Activated CD4-positive, alpha-beta T cell treated with anti-CD3 and anti-CD28 coated beads, Interleukin-2, Interleukin-4, amounts not matched to agents 100 ng/mL and 50 ng/mL, durations not matched to agents 16 hours and 8 hours (primary cell): ENCODE measurements at places on chromosomes 2 and 18.

- no peak for DNase-seq
Measured at GRCh38 chr2:22340716-22341115, 1044.3 kb upstream of the KLHL29 start.

DNA sequence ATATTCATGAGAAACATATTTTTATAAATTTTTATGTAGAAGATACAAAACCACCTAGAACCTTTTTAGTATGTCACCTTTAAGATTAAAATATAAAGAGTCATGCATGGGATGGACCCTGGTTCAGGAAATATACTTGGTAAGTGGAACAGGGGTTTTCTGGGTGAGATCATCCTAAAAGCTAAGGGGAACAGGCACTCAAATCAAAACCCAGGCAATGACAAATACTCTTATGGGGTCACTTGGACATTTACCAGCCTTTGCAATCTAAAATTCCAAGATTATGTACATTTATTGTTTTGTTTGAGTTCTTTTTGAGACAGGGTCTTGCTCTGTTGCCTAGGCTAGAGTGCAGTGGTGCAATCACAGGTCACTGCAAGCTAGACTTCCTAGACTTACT lies 65.8 kb downstream of the SGPP2 start:
- no peak for DNase-seq

DNA sequence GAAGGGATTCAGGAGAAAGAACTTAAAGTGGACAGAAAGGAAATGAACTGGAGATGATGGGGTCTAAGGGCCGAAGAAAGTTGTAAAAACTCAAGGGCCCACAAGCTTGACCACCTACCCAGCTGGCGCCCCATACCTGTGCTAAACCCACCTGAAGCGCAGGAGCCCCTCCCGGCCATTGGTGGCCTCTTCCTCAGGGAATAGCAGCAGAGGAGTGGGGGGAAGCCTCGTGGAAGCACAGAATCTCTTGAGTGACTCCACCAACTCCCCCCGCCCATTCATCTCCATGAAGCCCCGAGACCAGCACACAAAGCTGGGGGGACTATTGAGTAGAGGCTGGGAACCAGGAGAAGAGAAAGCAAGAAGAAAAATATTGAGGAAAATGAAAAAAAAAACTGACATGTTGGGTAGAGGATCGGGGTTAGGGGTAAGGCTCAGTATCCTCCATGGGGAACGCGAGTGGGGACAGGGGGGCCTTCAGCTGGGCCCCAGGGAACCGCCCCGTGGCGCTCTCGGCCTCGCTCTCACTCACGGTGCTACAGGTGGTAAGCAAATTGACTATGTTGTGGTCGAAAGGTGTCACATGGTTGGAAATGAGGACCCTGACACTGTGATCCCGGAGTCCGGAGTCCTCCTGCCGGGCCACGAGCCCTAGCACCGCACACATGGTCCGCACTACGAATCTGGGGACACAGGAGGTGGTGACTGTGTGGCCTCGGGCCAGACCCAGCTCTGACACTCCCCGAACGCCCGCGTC lies 728 bp downstream of the AUP1 start:
- DNase-seq: no peak

- DNase-seq: no peak
Measured at GRCh38 chr2:28283861-28284260, 108.8 kb upstream of the FOSL2 start.

DNA sequence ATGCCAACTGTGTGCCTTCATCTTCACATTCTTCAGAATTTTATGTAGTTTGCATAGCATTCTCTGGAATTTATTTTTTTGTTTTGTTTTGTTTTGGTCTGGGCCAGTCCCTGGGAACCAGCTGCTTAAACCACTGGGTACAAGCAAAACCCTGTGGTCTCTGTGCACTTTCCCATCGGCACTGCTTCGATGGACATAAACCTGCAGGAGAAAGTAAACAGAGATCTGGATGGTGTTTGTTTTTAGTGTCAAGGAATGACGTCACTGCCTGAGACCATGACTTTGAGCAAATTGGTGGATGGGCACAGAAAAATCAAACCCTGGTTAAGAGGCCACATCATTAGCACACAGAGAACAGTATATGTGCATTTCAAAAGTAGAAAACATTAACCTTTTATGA lies 64.7 kb upstream of the RASGRP3 start:
- no peak for DNase-seq

GRCh38 chr2:172350839-172351479 lies 76.4 kb upstream of the ITGA6 start:
- no peak for DNase-seq

DNA sequence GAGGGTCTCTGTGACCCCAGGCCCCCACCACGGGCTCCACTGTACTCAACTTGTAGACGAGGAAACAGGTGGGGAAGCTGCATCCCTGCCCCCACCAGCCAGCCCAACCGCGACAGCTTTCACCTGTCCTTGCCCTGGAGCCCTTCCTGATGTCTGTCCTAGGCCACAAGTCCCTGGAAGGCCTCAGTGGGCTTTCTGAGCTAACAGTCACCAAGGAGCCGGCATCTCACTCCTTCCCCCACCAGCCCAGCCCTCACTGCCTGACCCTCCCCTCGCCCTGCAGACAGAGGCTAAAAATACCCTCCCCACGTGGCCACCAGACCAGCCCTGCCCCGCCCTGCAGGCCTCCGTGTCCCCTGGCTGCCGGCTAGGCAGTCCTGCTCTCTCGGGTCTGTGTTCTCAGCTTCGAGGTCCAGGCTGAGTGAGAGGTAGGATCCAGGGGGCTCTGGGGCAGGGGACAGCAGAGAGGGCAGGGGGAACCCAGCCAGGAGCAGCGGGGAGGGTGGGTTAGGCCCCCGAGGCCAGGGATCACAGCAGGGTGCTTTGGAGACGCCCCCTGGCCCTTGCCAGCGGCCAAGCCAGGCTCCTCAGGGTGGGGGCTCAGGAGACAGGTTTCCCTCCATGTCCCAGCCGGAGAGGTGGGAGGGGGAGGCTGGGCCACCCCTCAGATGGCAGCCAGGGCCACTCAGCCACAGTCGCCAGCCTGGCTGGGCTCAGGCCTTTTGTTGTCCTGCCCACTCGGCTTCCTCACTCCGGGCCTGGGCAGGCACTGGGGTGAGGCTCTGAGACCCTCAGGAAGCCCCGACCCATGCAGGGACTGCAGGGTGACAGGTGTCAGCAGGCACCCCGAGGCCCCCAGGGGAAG lies at the start of gene KLHL30:
KLHL30 (plus strand) TSS at position 338 of the 865 bp plus-strand sequence. CDS start 2,087 bp downstream, outside the sequence.
- DNase-seq: no peak

DNA sequence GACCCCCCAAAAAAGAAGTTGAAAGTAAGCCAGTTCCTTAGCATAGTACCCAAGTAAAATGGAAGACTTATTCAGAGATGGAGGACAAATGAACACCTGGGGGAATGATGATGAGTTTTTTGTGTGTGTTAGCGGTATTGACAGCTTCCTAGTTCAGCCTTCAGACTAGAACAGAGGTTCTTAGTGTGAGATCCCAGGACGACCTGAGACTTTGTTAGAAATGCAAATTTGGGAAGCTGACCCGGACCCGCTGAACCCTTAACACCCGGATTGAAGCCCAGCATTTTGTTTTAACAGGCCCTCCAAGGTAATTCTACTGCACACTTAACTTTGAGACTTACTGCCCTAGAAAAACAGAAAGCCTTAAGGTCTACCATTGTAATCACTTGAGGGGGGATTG lies 20.3 kb downstream of the SPOPL start:
- DNase-seq: no peak

GRCh38 chr2:41068740-41069139 lies 616.9 kb upstream of the SLC8A1 start:
- DNase-seq: no peak

GRCh38 chr2:43158259-43158880 lies 68.0 kb downstream of the ZFP36L2 start:
- peak; percentile 66 for DNase-seq

GRCh38 chr2:8684878-8685696 lies 3.2 kb downstream of the ID2 start:
- DNase-seq: peak; percentile 53

DNA sequence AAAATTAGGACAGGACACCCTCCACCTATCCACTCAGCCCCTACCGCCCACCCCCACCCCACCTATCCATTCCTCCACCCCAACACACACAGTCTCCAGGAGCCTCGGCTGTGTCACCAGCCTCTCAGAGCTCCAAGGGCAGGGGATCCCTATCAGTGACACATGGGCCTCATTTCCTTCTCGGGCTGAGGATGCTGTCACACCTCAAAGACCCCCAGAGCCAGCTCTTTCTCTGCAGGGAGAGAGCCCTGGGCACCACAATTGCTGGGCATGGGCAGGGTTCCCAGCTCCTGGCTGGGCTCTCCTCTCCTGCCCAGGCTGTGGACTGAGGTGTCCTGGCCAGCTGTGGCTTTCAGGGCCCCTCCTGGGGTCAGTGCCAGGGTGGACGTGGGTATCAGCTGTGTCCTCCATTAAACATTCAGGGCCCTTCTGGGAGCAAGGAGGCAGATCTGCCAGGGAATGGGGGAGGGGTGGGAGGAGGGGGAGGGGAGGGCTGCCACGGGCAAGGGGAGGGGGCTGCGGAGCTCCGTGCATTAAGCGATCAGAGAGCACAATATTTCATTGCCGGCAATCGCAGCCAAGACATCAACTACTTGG lies 14.3 kb upstream of the ECEL1 start:
- no peak for DNase-seq

DNA sequence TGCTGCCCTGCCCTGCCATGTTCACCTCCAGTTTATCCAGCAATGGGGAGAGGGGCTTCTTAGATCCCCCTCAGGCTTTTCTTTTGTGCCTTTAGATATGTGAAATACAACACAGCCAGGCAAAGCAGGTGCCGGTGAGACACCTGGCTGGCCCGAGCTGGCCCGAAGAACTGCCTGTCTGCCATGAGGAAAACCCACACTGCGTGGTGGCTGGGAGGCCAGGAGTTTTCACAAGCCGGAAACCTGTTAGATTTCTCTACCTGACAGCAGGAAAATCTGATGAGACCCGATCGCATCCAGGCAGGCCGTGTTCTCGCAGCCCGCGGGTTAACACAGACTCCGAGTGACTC lies 5.7 kb upstream of the GAL3ST2 start:
- DNase-seq: no peak

- no peak for DNase-seq
Measured at GRCh38 chr2:101231937-101232730, 20.6 kb upstream of the CNOT11 start.

DNA sequence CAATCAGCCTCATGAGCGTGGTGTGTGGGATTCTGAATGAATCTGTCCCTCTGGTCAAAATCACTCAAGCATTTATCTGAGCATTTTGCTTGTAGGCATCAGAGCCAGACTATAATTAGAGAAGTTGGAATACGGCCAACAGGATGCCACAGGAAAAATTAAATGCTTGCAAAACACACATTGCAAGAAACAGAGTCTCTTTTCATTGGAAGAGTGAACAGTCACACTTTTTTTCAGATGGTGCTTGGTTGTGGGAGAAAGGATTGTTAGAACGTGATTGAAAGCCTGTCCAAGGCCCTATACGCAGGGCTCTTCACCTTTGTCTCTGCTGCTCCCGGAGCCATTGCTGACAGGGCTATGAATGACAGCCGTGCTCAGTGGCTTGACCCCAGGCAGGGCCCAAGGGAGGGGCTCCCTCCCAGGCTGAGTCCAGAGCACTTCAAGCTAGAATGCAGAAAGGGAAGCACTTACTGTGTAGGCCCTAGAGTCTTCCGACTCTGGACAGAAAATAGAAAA lies 59.8 kb downstream of the SNTG2 start:
- no peak for DNase-seq

GRCh38 chr2:18208956-18209355 lies 330.5 kb downstream of the KCNS3 start:
- DNase-seq: no peak

GRCh38 chr2:178409261-178409660 lies 41.7 kb downstream of the PRKRA start:
- no peak for DNase-seq

- DNase-seq: no peak
Measured at GRCh38 chr2:107362993-107363392, 463.7 kb upstream of the RGPD4 start.
